ENCODE measurements at places on chromosomes 5 and 9. TPM values are rescaled to one million over a fixed set of nuclear protein-coding genes. Genes with fewer than 3 reads are reported as not detected.

DNA sequence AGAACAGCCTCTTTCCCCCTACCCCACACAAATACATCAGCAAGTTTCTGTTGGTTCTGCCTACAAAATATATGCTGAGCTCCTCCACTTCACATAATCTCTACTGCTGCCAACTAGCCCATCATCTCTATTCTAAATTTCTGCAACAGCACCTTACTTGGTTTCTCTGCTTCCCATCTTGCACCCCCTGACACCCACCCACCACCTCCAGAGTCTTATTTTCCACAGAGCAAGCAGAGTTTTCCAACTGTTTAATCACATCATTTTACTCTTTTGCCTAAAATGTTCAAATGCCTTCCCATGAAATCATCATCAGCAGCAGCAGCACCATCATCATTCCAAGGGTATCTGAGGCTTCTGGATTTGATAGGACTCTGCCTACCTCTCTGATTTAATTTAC is 295.7 kb downstream of the CTNND2 start:
- no peak for DNase-seq

DNA sequence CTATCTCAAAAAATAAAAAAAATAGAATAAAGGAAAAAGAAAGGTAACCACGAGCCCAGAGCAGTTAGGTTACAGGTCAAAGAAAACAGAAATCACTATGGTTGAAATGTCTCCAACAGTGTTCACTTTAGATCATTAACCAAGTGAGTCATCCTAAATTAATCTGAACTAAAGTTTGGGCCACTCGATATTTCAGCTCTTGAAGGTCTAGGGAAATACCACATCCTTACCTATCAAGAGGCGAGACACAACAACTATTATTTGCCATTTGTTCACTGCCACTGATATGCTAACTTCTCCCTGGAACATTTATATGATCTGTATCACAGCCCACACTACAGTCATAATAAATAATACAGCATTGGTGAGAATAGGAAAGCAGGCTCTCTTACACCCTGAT is 111.3 kb upstream of the NR5A1 start:
- DNase-seq = no peak

GRCh38 chr9:85960688-85961093 is 19.7 kb downstream of the NAA35 start:
- DNase-seq = peak; percentile 26

DNA sequence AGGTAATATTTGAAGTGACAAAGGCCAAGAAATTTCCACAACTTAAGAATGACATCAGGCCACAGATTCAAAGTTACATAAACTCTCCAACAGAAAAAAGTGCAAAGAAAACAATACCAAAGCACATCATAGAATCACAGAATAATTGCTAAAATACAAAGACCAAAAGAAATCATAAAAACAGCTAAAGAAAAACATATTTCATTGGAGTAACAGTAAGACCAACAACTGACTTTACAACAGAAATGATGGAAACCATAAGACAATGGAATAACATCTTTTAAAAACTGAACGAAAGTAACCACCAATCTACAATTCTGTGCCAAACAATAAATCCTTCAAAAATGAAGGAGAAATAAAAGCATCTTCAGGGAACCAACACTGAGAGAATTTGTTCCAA is 38.3 kb downstream of the ZDHHC21 start:
- no peak for DNase-seq

OLFML2A gene
- total RNA-seq = 5.4 TPM

LECT2 gene
- total RNA-seq = not detected

- no peak for DNase-seq
These were observed 120.1 kb downstream of the SNX18 start for GRCh38 chr5:54637654-54638053.

DNA sequence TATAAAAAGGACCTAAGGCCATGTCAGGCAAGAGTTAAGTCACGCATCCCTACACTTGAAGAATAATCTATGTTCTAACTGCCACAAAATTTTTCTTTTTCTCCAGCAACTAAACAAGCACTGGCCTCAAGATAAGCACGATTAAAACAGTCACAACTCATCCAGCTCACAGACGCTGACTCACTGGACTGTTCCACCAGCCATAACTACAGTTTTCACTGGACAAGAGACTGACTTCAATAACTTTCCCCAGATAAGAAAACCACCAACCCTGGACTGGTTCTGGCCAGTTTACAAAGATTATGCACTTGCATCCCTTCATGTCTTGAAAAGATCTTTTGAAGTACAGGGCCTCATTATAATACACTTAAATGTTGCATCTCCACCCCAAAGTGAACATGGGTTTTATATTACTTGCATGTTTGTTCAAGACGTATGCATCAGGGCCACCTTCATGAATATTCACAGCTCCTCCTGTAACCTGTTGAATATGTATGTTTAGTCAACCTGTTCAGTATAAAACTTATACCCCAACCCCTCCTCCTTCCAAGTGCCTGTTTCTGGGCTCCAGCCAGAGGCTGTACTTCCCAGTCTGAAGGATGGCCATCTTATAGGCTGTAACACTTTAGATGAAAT is 129.3 kb upstream of the EPB41L4A start:
- no peak for DNase-seq

Data from cerebellum (tissue), 4 donors.